ENCODE measurements at places on chromosomes 12 and 14. TPM values are rescaled to one million over a fixed set of nuclear protein-coding genes. Genes with fewer than 3 reads are reported as not detected.

The PZP gene
- not detected for total RNA-seq

The TBX3 gene
- 5.2 TPM for total RNA-seq

The TESPA1 gene
- total RNA-seq = not detected

The ACAD10 gene
- total RNA-seq = 17.2 TPM

The CD163 gene
- total RNA-seq = not detected

The CFAP251 gene
- 81.1 TPM for total RNA-seq

The MSI1 gene
- not detected for total RNA-seq

The TROAP gene
- 6.7 TPM for total RNA-seq

The LRRIQ1 gene
- total RNA-seq = 0.08 TPM

The AICDA gene
- not detected for total RNA-seq

The GSG1 gene
- not detected for total RNA-seq

The POTEM gene
- not detected for total RNA-seq

The NKX2-1 gene
- total RNA-seq = not detected

The NRDE2 gene
- total RNA-seq = 4.5 TPM

The C12orf54 gene
- total RNA-seq = 2.5 TPM

The TEX52 gene
- not detected for total RNA-seq

The KRT6A gene
- total RNA-seq = 3,851 TPM

The CLEC6A gene
- not detected for total RNA-seq

The PLXNC1 gene
- under 0.01 TPM for total RNA-seq

The KRT3 gene
- not detected for total RNA-seq

The ADAM21 gene
- 0.55 TPM for total RNA-seq

The ABHD12B gene
- total RNA-seq = not detected

The KCNK13 gene
- not detected for total RNA-seq

The TOMM20L gene
- total RNA-seq = not detected

The LRIG3 gene
- 23.0 TPM for total RNA-seq

The SLC5A8 gene
- 0.08 TPM for total RNA-seq

The KCNH3 gene
- total RNA-seq = not detected

The NAV3 gene
- total RNA-seq = 28.6 TPM

The ATXN3 gene
- 37.3 TPM for total RNA-seq

The DNAJC22 gene
- total RNA-seq = not detected

The KRT1 gene
- 2.3 TPM for total RNA-seq

The BCL11B gene
- total RNA-seq = 7.8 TPM

Measured in hair follicular keratinocyte (primary cell).